AML-193 (cell line): ENCODE measurements at places on chromosomes 2 and 18.

DNA sequence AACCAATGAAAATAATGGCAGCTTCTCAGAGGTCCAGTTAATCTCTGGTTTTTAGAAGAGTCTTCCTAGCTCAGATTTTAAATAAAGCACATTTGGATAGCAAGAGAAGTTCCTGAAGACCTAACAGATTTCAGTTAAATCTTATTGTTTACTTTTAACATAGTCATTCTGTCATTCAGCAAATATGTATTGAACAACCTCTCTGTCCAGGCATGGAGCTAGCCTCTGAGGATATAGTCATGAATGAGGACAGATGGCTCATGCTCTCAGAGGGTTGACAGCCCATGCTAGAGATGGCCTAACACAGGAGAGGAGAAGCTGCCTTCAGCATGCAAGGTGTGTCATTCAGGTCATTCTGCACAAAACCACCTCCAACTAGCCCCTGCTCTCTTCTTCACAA is 6.2 kb downstream of the CCBE1 start:
- DNase-seq, result no peak

- DNase-seq, result no peak
Measured at GRCh38 chr2:239187464-239188253, 213.2 kb downstream of the HDAC4 start.

- no peak for DNase-seq
Measured at GRCh38 chr2:119352357-119352756, 14.3 kb downstream of the C2orf76 start.

- no peak for DNase-seq
Measured at GRCh38 chr2:68577183-68577582, 66.2 kb upstream of the PROKR1 start.

DNA sequence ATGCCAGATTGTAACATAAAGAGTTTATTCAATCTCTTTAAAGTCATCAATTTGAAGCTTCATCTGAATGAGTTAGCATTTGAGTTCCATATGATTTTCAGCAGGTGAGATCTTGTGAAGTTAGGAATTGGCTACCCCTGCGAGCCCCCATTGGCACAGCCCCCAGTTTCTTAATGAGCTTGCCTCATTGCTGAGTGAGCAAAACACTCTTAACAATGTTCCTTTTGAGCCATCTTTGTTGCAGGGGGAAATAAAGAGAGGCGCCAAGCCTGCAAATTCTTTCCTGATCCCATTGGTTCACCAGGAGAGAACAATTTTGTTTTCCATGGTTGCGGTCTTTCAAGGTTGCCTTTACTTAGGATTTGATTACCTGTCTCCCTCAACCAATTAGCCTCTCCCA is 18.7 kb downstream of the DPP10 start:
- DNase-seq, result no peak
